ENCODE measurements at places on chromosomes 3 and 15. TPM values are rescaled to one million over a fixed set of nuclear protein-coding genes. Genes with fewer than 3 reads are reported as not detected.

CSTA gene
- total RNA-seq = 1.0 TPM

DNA sequence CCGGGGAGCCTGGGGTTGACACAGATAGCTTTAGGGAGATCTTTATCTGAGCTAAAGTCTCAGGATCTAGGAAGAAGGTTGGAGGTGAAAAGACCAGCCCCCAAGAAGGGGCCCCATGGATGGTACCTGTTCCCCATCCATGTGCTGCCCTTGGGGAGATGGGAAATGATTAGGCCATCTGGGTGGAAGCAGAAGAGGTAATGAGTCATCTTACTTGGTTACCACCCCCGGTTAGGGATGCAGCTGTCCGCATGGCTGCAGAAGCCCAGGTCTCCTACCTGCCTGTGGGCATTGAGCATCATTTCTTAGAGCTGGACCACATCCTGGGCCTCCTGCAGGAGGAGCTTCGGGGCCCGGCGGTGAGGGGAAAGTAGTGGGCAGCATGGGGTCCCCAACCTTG is 3.1 kb upstream of the CPLX3 start:
- no peak overlapping the region for H3K4me3 ChIP-seq
- no peaks in the 10 kb centered on the region for H3K4me1 ChIP-seq
- no peaks in the 10 kb centered on the region for H3K36me3 ChIP-seq
- H3K27me3 ChIP-seq = peaks cover 1% of the 10 kb centered on the region

DNA sequence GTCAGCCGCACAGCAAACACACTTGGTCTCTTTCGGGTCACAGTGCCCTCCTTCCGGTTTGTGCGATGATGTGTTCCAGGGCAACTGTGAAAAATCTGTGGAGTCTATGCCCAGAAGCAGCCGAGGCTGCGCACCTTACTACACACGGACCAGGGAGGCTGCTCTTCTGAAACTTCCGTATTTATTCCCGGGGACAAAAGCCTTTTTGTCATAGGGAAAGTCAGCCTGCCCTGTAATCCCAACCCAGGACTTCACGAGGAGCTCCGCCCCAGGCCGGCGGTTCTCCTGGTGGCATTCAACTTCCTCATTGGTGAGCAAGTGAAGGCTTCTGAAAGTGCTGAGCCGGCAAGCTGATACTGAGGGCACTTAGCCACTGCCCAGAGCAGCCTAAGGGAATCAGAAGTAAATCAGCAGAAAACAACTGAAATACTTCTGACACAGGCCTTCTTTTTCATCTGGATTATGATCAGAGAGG is 126.5 kb downstream of the FMN1 start:
- no peaks in the 10 kb centered on the region for H3K36me3 ChIP-seq
- no peaks in the 10 kb centered on the region for H3K4me1 ChIP-seq
- DNase-seq = peak; percentile 51

- H3K27me3 ChIP-seq = no peaks in the 10 kb centered on the region
- peak; percentile 37 for DNase-seq
- H3K36me3 ChIP-seq = no peaks in the 10 kb centered on the region
Measured at GRCh38 chr3:64266065-64266931, 41.0 kb upstream of the PRICKLE2 start.

- H3K36me3 ChIP-seq = no peaks in the 10 kb centered on the region
- H3K4me3 ChIP-seq = no peak overlapping the region
- H3K27me3 ChIP-seq = no peaks in the 10 kb centered on the region
- H3K27ac ChIP-seq = no peak overlapping the region
Measured at GRCh38 chr15:78619022-78619950, 1.5 kb downstream of the CHRNA3 start.

BFSP2 gene
- not detected for total RNA-seq

CPNE4 gene
- total RNA-seq = not detected

- no peaks in the 10 kb centered on the region for H3K4me1 ChIP-seq
- H3K27ac ChIP-seq = no peak overlapping the region
- no peaks in the 10 kb centered on the region for H3K36me3 ChIP-seq
- DNase-seq = no peak
Measured at GRCh38 chr3:411226-411625, 214.7 kb downstream of the CHL1 start.

DNA sequence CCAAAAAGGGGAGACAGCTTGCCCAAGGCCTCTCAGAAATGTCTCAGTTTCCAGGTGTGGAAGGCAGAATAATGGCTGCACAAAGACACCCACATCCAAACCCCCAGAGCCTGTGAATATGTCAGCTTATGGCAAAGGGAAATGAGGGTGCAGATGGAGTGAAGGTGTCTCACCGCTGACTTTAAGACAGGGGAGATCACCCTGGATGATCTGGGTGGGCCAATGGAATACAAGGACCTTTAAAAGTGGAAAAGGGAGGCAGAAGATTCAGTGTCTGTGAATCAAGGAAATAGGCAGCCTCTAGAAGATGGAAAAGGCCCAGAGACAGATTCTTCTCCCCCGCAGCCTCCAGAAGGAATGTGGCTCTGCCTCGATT is 48.8 kb upstream of the ATP2B2 start:
- no peak overlapping the region for H3K27ac ChIP-seq
- no peaks in the 10 kb centered on the region for H3K27me3 ChIP-seq
- no peak overlapping the region for H3K4me3 ChIP-seq
- no peaks in the 10 kb centered on the region for H3K36me3 ChIP-seq
- H3K4me1 ChIP-seq = no peaks in the 10 kb centered on the region

- H3K36me3 ChIP-seq = no peaks in the 10 kb centered on the region
- no peak for DNase-seq
- H3K4me1 ChIP-seq = peaks cover 10% of the 10 kb centered on the region
Measured at GRCh38 chr3:195849322-195850074, 37.8 kb upstream of the MUC4 start.

DNA sequence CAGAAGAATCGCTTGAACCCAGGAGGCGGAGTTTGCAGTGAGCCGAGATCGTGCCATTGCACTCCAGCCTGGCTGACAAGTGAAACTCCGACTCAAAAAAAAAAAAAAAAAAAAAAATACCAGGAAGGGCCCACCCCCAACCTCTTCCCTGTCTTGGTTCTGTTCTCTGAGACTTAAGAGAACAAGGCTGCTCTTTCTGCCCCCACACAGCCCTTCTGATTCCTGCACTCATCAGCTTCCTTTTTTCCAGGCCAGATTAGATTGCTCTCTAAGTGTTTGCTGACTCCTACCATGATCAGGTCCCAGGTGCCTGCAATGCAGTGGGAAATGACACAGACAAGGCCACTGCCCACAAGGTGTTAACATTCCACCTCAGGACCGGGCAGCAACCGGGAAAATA is 13.0 kb downstream of the TMEM44 start:
- no peak overlapping the region for H3K27ac ChIP-seq
- no peak for DNase-seq
- H3K4me1 ChIP-seq = no peaks in the 10 kb centered on the region
- H3K27me3 ChIP-seq = no peaks in the 10 kb centered on the region

DNA sequence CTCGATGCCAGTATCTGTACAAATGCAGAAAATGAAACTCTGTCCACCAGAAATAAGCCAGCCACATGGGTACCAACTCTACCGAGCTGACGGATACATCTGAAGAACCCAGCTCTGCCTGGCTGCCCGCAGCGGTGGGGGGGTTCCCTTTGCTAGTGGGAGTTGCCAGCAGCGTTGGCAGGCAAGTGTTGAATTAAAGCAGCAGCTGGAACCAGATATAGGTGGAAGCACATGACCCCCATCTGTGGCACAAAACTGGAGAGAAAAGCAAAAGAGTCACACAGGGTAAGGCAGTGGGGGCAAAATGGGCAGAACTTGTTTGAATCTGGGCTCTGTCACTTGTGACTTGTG is 17.9 kb downstream of the CRYGS start:
- DNase-seq = no peak
- peaks cover 10% of the 10 kb centered on the region for H3K4me1 ChIP-seq
- H3K4me3 ChIP-seq = no peak overlapping the region
- H3K36me3 ChIP-seq = no peaks in the 10 kb centered on the region
- no peak overlapping the region for H3K27ac ChIP-seq

DCLK3 gene
- total RNA-seq = not detected

GRCh38 chr3:169780742-169781141 is 7.5 kb downstream of the MYNN start:
- H3K4me1 ChIP-seq = no peaks in the 10 kb centered on the region
- H3K4me3 ChIP-seq = no peak overlapping the region
- H3K36me3 ChIP-seq = no peaks in the 10 kb centered on the region
- H3K27me3 ChIP-seq = no peaks in the 10 kb centered on the region

C3orf85 gene
- 0.81 TPM for total RNA-seq

HYAL1 gene
- total RNA-seq = 2.3 TPM

- no peak overlapping the region for H3K4me3 ChIP-seq
- no peaks in the 10 kb centered on the region for H3K36me3 ChIP-seq
- no peak for DNase-seq
- H3K27ac ChIP-seq = no peak overlapping the region
- no peaks in the 10 kb centered on the region for H3K27me3 ChIP-seq
- H3K4me1 ChIP-seq = no peaks in the 10 kb centered on the region
Measured at GRCh38 chr3:77599948-77600347, 560.0 kb downstream of the ROBO2 start.

RAB6B gene
- 3.2 TPM for total RNA-seq

GRCh38 chr3:69091389-69092029 is 6.8 kb downstream of the ARL6IP5 start:
- H3K27me3 ChIP-seq = no peaks in the 10 kb centered on the region
- H3K4me3 ChIP-seq = no peak overlapping the region
- H3K36me3 ChIP-seq = no peaks in the 10 kb centered on the region
- peaks cover 11% of the 10 kb centered on the region for H3K4me1 ChIP-seq
- DNase-seq = no peak
- no peak overlapping the region for H3K27ac ChIP-seq

DNA sequence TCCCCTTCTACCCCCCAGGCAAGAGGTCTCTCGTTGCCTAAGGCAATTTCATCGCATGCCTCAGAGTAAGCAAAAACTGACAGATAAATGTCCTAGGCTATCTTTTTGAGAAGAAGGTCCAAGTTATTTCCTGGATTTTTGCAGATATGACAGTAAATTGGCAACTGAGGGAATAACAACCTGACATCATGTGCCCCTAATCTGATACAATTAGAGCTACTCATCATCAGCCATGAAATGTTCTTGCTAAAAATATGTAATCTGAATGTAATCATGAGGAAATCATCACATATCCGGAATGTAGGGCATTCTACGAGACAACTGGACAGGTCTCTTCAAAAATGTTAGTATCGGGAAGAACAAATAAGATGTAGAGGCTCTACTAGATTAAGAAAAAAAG is 44.1 kb downstream of the TNIK start:
- no peaks in the 10 kb centered on the region for H3K27me3 ChIP-seq
- H3K27ac ChIP-seq = no peak overlapping the region
- no peak overlapping the region for H3K4me3 ChIP-seq

DNA sequence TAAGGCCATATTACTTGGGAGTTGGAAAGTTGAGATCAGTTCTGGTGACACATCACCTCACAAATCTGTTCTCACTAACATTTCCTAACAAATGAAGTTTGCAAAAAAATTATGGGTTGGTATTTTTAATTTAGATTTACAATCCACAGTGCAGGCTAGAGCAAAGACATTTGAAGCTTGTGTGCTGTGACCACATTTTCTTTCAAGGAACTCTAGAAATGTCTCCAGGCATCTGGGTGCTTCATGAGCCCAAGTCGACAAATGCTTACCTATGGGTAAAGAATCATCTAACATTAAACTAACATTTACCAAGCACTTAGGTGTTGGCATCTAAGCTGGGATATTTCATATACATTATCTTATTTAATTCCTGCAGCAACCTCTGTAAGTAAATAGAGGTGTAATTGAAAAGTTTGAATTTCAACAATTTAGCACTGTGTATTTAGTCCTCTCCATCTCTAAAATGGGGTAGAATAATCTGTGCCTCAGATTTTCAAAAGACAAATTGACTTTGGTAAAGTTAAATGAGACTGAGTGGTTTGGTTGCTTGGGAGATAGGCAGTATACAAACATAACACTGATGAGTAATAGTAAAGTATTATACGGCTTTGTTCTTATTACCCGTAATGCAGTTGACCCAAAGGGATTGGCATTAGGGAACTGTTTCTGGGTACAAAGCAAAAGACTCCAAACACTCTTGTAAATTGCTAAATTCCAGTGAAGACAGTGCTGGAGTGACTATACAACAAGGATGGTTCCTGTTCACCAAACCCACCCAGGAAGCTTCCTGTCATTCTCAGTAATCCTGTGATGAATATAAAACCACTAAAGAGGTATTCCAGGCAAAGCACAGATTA is 162.5 kb downstream of the TPRG1 start:
- DNase-seq = no peak
- H3K27ac ChIP-seq = no peak overlapping the region
- no peaks in the 10 kb centered on the region for H3K36me3 ChIP-seq

GRCh38 chr3:26587571-26587970 is 35.0 kb upstream of the LRRC3B start:
- H3K4me1 ChIP-seq = no peaks in the 10 kb centered on the region
- no peak overlapping the region for H3K27ac ChIP-seq
- H3K4me3 ChIP-seq = no peak overlapping the region
- no peaks in the 10 kb centered on the region for H3K27me3 ChIP-seq

DNA sequence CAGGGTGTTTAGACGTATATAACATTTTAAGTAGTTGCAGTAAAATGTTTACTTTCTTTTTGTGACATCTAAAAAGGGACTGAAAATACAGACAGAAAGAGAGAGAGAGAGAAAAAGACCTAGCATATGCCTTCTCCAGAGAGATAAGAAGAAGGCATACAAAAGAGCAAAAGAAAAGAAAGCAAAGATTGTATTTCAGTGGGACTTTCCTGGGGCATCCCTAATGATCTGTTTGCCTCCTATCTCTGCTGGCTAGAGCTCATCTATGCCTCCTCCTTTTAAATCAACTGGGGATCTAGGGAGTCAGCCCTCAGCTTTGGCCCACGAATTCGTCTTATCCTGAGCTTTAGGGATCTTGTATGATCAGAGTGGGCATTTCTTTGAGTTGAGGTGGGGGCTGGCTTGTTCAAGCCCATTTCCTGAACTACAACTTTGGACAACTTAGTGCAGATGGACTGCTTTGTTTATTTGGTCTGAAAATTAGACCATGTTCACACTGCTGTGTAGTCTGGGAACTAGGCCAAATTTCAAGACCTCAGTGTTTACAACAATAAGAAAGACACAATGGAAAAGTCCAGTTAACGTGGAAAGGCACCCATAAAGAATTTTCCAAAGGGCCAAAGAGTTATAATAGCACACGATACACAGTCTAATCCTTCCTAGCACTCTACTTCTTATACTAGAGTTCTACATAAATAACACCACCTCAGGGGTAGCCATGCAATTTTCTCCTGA is 61.0 kb downstream of the ATP8B4 start:
- DNase-seq = no peak
- H3K4me1 ChIP-seq = no peaks in the 10 kb centered on the region
- no peak overlapping the region for H3K4me3 ChIP-seq
- no peaks in the 10 kb centered on the region for H3K27me3 ChIP-seq
- H3K27ac ChIP-seq = no peak overlapping the region

DNA sequence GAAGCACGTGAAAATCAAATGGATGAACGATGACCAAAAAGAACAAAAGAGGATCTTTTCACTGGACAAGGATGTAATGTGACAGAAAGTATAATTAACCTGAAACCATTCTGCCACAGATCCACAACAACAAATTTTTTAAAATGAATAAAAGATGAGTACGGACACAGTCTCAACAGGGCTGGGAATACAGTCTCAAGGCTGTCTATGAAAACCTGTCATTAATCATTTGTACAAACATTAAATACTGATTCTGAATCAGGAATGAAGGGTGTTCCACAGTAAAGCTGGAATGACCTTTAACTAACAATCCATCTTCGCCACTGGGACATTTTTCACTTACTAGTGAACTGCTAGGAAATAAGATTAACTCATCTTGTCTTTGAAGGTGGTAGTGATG is 506.9 kb upstream of the ADAMTS9 start:
- H3K4me3 ChIP-seq = no peak overlapping the region
- peaks cover 14% of the 10 kb centered on the region for H3K4me1 ChIP-seq
- H3K36me3 ChIP-seq = no peaks in the 10 kb centered on the region
- DNase-seq = no peak
